ENCODE measurements at places on chromosomes 4 and X. TPM values are rescaled to one million over a fixed set of nuclear protein-coding genes. Genes with fewer than 3 reads are reported as not detected.

The ATP11C gene
- total RNA-seq: 9.1 TPM

DNA sequence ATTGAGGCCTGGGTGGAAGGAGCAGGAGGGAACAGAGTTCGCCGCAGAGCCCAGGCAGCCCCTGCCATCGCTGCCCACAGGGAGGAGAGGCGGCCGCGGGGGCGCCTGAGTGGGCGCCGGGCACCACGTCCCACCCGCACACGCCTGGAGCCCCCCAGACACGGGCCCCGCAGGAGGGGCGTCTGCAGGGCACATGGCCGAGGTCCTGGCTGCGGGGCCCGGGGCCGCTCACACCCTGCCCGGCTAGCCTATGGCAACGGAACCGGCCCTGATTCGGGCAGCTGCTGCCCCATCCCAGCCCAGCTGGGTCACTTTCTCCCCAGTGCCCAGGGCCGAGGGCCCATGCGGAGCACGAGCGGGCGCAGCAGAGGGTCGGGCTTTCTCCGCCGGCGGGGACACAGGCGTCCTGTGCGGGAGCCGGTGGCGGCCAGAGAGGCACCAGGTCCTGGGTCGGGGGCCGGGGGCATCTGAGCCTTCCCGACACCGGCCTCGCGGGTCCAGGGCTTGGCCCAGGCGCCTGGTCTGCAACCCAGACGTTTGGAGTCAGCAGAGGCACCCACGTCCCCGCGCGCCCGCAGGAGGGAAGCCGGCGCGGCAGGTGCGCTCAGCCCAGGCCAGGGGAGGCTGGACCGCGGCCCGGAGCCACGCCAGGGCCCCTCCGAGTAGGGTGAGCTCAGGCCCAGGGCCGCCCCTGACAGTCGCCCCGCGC, 91.2 kb downstream of the FAM53A start:
- no peak for DNase-seq

DNA sequence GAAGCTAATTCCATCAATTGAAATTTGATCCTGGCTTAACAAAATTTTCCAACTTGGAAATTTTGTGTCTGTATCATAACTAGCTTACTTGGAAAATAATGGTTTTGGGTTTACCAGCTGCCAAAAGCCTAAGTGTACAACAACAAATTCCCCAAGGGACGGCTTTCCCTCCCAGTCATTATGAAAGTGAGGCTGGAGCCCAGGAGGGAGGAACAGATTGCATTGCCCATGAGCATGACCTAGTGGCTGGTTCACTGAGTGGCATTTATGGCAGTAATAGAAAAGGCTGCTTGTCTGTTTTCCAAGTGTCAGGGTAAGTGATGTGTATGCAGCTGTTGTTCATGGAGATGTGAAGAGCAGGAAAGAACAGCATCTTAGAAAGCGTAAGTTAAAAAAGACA, 70.8 kb upstream of the HHIP start:
- no peak for DNase-seq

The MND1 gene
- 4.8 TPM for total RNA-seq

The ERAS gene
- total RNA-seq: not detected

- DNase-seq: peak; percentile 32
Measured at GRCh38 chr4:23934915-23935314, 45.1 kb upstream of the PPARGC1A start.

The BTC gene
- total RNA-seq: 6.1 TPM

DNA sequence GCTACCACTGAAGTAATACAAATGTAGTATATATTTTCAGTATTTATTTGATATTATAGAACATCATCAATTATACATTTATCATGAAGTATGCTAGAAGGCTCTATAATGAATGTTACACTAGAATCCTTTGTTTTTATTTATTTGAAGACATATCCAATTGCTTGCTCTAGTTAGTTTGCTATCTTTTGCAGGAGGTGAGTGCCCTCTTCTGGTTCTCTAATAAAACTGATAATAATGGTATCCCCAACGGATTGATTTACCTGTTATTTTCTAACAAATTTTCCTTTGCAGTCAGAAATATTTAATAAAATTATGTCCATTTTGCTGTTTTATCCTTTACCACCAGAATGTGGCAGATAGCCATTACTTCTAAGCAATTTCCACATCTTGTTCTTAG, 274.3 kb upstream of the TACR3 start:
- no peak for DNase-seq

DNA sequence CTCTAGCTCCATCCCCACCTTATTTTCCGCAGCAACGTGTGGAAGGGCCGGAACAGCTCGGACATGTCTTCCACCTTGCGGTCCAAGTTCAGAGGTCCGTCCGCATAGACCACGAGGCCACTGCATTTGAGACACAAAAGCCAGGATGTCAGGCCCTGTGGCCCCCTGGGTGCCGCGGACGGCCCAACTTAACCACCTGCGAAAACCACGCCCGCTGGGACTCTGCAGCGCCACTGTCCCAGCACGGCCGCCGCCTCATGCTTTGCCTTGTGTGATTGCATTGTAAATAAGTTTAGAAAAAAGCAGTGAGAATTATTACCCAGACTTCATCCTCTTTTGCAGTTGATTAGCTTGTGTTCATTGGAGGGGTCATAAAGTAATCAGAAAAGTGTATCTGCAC, 58.2 kb upstream of the MXD4 start:
- DNase-seq: peak; percentile 22

DNA sequence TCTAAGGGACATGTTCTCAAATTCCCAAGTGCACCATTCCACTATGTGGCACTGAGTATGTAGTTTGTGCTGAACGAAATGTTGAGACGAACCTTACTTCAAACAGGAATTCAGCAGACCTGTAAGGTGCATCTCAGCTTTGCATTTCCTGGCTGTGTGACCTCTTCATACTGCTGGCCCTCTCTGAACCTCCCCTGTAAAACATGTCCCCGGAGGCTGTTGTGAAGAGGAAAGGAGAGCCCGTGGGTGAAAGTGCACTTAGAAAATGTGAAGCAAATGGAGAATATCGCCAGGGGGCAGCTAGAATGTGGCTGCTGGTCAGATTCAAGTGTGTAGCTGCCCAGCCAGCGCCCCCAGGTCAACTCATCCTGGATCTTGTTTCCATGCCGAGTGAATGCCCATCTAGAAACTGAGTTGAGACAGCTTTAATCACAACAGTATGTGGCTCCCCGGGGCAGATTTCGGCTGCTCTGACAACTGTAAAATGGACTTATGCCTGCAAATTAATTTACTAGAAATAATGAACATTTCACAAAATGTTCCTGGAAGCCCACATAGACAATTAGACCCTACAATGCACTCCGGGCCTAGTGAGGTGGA, 263.3 kb downstream of the EVC2 start:
- no peak for DNase-seq

DNA sequence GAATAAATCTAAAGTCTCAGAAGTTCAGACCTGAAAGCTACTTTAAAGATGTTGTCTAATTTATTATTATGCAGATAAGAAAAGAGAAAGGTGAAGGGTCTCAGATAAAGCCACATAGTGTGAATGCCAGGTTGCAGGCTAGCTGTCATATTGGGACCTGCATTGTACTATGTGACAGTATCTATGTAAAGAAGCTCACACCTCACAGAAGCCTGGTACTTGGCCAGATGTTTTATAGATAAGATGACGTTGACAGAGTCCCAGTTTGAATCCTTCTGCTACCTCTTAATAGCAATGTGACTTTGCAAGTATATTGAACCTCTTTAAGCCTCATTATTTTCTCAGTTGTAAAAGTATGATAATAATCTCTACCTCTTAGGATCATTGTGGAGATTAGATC, 227.0 kb downstream of the SPRY1 start:
- no peak for DNase-seq

- no peak for DNase-seq
Measured at GRCh38 chrX:136639506-136640176, 8.3 kb upstream of the CD40LG start.

The FGB gene
- total RNA-seq: 6.2 TPM

The RS1 gene
- not detected for total RNA-seq

DNA sequence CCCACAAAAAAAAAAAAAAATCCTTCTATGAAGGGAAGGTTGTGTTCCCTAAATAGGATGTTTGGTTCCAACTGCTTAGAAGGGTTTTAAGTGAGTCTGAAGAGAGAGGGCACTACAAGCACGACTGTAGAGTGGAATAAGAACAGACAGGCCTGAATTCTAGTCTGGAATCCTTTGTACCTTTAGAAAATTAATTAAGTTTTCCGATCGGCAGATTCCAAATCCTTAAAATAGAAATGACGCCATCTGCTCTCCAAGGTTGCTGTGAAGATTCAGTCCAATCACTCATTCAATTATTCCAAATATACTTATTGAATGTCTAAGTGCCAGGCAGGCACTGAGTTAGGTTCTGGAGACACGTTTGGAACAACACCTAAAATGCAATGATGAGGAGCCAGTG, 3.8 kb downstream of the HS3ST1 start:
- no peak for DNase-seq

The ARHGAP10 gene
- 4.4 TPM for total RNA-seq

DNA sequence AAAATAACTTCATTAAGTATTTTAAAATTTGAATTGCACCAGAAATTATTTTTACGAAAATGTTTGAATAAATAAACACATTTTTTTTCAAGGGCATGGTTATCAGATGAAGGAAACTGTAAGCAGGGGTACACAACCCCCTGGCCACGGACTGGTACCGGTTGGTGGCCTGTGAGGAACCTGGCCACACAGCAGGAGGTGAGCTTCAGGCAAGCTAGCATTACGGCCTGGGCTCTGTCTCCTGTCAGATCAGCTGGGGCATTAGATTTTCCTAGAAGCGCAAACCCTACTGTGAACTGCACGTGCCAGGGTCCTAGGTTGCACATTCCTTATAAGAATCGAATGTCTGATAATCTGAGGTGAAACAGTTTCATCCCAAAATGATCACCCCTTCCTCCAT, 1499.7 kb upstream of the AGA start:
- no peak for DNase-seq

The SSX2 gene
- total RNA-seq: not detected

GRCh38 chrX:38701073-38701472, 100.2 kb upstream of the MID1IP1 start:
- no peak for DNase-seq

- DNase-seq: no peak
Measured at GRCh38 chrX:118720058-118720707, 7.2 kb upstream of the IL13RA1 start.

DNA sequence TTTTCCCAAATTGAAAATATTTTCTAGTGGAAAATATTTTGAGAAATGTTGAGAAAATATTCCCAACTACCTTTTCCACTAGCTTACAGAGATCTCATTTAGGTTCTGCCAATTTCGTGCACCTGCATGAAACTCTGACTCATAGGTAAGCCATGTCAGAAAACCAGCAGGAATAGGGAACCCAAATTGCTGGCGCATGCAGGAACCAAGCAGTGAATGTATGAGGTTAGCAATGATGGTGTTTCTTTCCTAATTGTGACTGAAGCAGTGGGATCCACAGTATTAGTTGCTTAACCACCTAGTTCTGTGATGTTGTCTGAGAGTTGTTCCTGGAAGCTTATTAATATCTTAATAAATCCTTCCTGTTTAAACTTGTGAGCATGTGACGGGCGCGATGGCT, 381.0 kb upstream of the TRAM1L1 start:
- DNase-seq: no peak

- DNase-seq: no peak
Measured at GRCh38 chrX:9191392-9191791, 157.5 kb upstream of the FAM9B start.

DNA sequence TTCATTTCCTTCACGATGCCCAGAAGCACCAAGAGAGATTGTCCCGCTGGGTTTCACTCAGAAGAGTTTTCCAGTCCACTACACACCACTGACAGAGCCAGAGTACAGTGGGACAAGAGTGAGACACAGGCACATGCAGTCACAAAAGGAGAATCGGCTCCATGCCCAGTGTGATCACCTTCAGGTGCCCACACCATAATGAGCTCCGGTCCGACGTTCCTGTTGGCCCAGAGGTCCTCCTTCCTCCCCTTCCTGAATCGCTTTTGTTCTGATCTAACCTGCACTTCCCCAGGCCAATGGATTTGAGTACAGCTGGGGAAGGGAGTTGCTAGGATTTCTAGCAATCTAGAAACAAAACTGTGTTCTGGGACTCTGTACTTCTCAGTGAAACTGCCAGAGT, 4.6 kb upstream of the CHRNA9 start:
- no peak for DNase-seq

GRCh38 chr4:25100710-25101109, 59.5 kb downstream of the SEPSECS start:
- DNase-seq: no peak

- DNase-seq: no peak
Measured at GRCh38 chrX:151153086-151153485, 23.3 kb upstream of the GPR50 start.

- DNase-seq: no peak
Measured at GRCh38 chrX:9997524-9997923, 30.4 kb downstream of the CLDN34 start.

- no peak for DNase-seq
Measured at GRCh38 chrX:50768801-50769200, 45.2 kb downstream of the SHROOM4 start.

DNA sequence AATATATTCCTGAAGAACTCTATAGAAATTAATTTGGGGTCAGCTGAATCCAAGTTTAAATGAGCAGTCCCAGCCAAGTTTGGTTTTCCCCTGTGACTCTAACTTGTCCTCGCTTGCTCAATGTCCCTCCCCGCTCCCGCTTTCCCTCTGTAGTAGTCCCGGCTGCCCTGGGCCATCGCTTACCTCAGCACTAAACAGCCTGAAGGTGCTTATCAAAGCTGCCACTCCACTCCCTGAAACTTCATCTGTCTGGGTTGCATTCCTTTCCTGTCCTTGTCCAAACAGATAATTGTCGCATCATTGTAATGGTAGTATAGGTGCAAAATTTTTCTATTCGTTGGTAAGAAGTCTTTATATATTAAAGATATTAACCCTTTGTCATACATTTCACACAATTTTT, 12.8 kb downstream of the SLC25A43 start:
- no peak for DNase-seq

DNA sequence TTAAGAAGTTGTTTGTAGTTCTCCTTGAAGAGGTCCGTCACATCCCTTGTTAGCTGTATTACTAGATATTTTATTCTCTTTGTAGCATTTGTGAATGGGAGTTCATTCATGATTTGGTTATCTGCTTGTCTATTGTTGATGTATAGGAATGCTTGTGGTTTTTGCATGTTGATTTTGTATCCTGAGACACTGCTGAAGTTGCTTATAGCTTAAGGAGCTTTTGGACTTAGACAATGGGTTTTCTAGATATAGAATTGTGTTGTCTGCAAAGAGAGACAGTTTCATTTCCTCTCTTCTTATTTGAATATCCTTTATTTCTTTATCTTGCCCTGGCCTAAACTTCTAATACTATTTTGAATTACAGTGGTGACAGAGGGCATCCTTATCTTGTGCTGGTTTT, 52.1 kb upstream of the GRID2 start:
- DNase-seq: no peak

The PRSS12 gene
- total RNA-seq: 20.1 TPM

The APELA gene
- not detected for total RNA-seq

The TBX22 gene
- not detected for total RNA-seq

The ITGB1BP2 gene
- 0.96 TPM for total RNA-seq

DNA sequence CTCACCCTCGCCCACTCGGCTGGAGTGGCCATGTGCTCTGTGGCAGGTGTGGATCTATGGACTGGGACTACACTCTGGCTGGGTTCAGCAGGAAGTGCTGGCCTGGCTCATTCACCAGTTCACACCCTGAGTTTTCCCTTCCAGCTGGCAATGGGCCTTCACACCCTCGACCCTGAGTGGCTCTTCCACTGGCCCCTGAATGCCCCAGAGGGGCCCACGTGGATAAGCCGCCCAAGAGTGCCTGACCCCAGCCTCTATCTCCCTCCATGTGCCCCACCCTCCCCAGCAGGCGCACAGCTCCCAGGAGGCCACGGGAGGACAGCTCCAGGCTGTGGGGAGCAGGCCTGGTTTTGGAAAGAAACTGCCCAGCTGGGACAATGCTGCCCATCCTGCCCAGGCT, 234.1 kb downstream of the AFAP1 start:
- DNase-seq: no peak
